ENCODE measurements at places on chromosomes 5 and 9. TPM values are rescaled to one million over a fixed set of nuclear protein-coding genes. Genes with fewer than 3 reads are reported as not detected.
A peak's percentile ranks its signal among the peaks of the same experiment; 100 is the strongest.

Gene SHISAL2B
- total RNA-seq = not detected

Gene ADGRV1
- not detected for total RNA-seq

DNA sequence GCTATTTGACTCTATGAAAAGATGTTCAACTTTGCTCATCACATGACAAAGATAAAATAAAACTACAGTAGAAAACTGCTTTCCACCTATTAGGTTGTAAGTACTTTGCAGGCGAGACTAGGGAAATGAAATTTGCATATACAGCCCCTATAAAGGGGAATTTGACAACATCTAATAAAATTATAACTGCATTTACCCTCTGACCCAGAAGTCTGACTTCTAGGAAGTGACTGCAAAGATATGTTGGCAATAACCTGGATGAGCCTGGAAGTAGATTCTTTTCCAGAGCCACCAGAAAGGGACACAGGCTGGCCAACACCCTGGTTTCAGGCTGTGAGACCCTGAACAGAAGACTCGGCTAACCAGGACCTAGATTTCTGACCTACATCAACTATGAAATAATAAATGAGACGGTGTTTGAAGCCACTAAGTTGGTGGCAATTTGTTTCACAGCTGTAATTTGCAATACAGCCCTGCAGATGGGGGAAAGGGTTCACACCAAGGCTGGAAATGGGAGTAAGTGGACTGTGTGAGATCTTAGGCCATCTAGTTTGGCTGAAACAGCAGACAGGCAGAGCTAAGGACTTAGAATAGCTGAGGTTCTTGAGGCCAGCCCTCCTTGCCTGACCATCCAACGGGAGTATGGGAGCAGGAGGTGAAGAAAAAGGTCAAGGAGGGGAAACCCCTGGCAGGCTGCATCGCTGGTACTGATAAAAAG is 106.6 kb downstream of the SIL1 start:
- H3K4me3 ChIP-seq = no peak overlapping the region
- DNase-seq = peak; percentile 5
- no peaks in the 10 kb centered on the region for H3K27me3 ChIP-seq
- H3K27ac ChIP-seq = no peak overlapping the region
- H3K36me3 ChIP-seq = no peaks in the 10 kb centered on the region

- H3K36me3 ChIP-seq = no peaks in the 10 kb centered on the region
- H3K27me3 ChIP-seq = no peaks in the 10 kb centered on the region
These were observed 5.1 kb upstream of the PHYKPL start for GRCh38 chr5:178237431-178238312.

- no peak overlapping the region for H3K4me3 ChIP-seq
- 0 out of 2 replicates have a peak, but pooled peaks cover 6% of the 10 kb centered on the region for H3K4me1 ChIP-seq
- H3K36me3 ChIP-seq = no peaks in the 10 kb centered on the region
- H3K27ac ChIP-seq = no peak overlapping the region
These were observed 246.2 kb downstream of the MAN2A1 start for GRCh38 chr5:109935833-109936490.

Gene FOXD1
- total RNA-seq = 50.0 TPM

DNA sequence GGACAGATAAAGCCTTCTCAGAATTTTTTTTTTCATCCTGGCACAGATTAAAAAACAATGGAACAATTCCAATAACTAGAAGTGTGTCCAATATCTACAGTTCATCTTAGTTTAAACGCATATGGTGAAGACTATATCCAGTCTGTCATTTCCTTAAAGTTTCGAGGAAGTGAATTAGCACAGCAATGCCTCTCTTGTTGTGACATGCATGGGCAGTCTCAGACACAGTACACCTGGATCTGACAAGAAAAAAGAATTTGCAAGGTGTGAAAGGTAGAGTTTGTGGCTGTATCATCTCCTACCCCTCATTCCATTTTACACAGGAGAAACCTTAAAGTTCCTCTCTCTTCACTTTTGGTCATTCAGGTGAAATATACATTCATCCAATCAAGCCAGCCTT is 100.6 kb upstream of the ADAMTS19 start:
- H3K4me3 ChIP-seq = no peak overlapping the region
- no peak for DNase-seq
- H3K36me3 ChIP-seq = no peaks in the 10 kb centered on the region
- H3K4me1 ChIP-seq = no peaks in the 10 kb centered on the region
- no peaks in the 10 kb centered on the region for H3K27me3 ChIP-seq
- no peak overlapping the region for H3K27ac ChIP-seq

Gene ZNF658
- total RNA-seq = 4.8 TPM

DNA sequence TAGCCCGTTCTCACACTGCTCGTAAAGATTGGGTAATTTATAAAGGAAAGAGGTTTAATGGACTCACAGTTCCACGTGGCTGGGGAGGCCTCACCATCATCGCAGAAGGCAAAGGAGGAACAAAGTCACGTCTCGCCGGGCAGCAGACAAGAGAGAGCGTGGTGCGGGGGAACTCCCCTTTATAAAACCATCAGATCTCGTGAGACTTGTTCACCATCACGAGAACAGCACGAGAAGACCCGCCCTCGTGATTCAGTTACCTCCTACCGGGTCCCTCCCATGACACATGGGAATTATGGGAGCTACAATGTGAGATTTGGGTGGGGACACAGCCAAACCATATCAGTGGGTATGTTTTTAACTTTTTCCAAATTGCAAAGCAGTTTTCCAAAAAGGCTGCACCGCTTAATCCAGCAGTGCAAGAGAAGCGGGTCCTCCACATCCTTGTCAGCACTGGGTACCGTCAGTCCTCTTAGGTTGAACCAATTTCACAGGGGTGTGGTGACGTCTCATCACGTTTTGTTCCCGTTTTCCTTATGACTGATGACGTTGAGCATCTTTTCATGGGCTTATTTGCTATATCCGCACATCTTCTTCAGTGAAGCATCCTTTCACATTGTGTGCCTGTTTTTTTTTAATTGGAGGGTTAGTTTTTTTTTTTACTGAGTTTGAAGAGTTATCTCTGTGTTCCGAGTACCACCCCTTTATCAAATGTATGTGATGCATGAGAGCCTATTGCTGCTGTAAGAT is 8.0 kb upstream of the FCN2 start:
- H3K27me3 ChIP-seq = peaks cover 46% of the 10 kb centered on the region
- no peaks in the 10 kb centered on the region for H3K4me1 ChIP-seq
- no peaks in the 10 kb centered on the region for H3K36me3 ChIP-seq

DNA sequence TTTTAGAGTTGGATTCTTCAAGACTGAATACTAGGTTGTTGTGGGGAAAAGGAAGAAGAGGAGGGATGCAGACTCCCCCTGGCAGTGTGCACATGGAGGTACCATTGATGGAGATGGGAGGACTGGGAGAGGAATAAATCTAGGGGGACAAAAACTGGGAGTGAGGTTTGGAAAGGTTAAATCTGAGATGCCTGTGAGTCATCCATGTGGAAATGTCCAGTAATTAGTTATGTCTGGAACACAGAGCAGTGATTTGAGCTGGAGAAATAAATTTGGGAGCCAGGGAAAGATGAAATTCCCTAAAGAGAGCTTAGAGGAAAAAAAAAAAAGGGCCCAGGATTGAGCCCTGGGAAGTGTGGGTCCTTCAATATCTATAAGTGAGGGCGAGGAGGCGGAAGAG is 8.0 kb upstream of the CCIN start:
- H3K4me3 ChIP-seq = no peak overlapping the region
- DNase-seq = peak; percentile 70
- H3K27me3 ChIP-seq = no peaks in the 10 kb centered on the region
- peak overlapping the region; percentile 27 for H3K27ac ChIP-seq

Gene PTPRD
- not detected for total RNA-seq

Gene STOM
- 67.7 TPM for total RNA-seq

DNA sequence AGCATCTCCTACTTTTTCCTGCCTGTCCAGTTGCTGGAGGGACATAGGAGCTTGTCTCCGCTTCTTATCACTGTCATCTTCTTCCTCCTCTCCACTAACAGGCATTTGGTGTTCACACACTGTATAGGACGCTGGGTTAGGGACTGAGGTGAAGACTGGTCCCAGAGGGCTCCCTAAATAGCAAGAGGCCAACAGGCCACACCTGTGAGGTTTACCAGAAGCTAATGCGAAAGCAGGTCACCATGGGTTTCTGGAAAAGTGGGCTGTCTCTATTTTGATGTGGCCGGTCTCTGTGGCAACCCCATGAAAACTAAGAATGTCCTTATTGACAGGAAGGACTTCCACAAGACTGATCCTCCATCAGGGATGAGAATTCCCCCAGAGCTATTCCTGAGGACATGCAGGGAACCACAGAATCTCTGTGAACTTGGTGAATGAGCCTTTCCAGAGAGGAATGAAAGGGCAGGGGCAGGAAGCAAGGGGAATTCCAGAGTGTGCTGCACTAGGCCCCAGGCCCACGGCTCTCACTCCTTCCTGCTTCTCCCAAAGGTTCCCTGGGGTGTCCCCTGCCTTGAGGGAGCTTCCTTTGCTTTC is 61.7 kb downstream of the DAP start:
- no peak overlapping the region for H3K4me3 ChIP-seq
- no peaks in the 10 kb centered on the region for H3K27me3 ChIP-seq
- H3K4me1 ChIP-seq = peaks cover 39% of the 10 kb centered on the region
- H3K27ac ChIP-seq = no peak overlapping the region
- DNase-seq = no peak
- no peaks in the 10 kb centered on the region for H3K36me3 ChIP-seq

DNA sequence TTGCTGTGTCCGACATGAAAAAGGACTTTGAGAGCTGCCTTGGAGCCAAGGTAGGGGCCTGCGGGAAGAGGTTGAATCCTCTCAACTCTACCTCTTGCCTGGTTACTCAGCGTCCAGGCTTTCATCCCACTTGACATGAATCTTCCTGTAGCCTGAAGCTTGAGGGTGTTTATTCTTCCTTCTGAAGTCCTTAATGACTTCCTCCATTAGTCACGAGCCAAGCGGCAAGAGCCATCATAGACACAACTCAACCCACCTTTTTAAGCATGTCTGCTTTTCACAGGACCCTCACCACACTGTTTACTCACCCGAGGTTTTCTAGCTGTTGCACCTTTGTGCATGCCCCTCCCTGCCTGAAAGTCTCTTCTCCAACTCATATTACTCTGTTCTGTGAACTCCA is 40.2 kb downstream of the ACO1 start:
- DNase-seq = no peak
- no peak overlapping the region for H3K4me3 ChIP-seq
- H3K4me1 ChIP-seq = peaks cover 16% of the 10 kb centered on the region
- H3K27ac ChIP-seq = no peak overlapping the region

Gene CKMT2
- not detected for total RNA-seq

Gene MEIKIN
- not detected for total RNA-seq

Gene IFNA13
- total RNA-seq = not detected

GRCh38 chr9:118306801-118307200 is 602.6 kb downstream of the TLR4 start:
- H3K27me3 ChIP-seq = no peaks in the 10 kb centered on the region
- no peak overlapping the region for H3K4me3 ChIP-seq
- H3K27ac ChIP-seq = no peak overlapping the region
- H3K36me3 ChIP-seq = no peaks in the 10 kb centered on the region

Gene GLRA1
- not detected for total RNA-seq

GRCh38 chr5:4258170-4258569 is 662.5 kb downstream of the IRX1 start:
- no peaks in the 10 kb centered on the region for H3K4me1 ChIP-seq
- no peaks in the 10 kb centered on the region for H3K27me3 ChIP-seq
- no peak overlapping the region for H3K4me3 ChIP-seq
- no peak for DNase-seq
- H3K27ac ChIP-seq = no peak overlapping the region
- H3K36me3 ChIP-seq = no peaks in the 10 kb centered on the region

- no peaks in the 10 kb centered on the region for H3K27me3 ChIP-seq
- no peak overlapping the region for H3K4me3 ChIP-seq
- peak overlapping the region; percentile 29 for H3K27ac ChIP-seq
- peaks cover 42% of the 10 kb centered on the region for H3K4me1 ChIP-seq
These were observed 302.9 kb upstream of the PAPPA start for GRCh38 chr9:115850548-115851304.
